ENCODE measurements at places on chromosomes 13 and 19. TPM values are rescaled to one million over a fixed set of nuclear protein-coding genes. Genes with fewer than 3 reads are reported as not detected.

JUNB gene
- 113 TPM for total RNA-seq

MATK gene
- 59.4 TPM for total RNA-seq

EXOC3L2 gene
- not detected for total RNA-seq

KLHL1 gene
- total RNA-seq = 1.3 TPM

SPACA4 gene
- total RNA-seq = not detected

CD33 gene
- total RNA-seq = 2.7 TPM

ZNF274 gene
- total RNA-seq = 26.0 TPM

PCDH20 gene
- total RNA-seq = 11.7 TPM

CPB2 gene
- total RNA-seq = not detected

ZNF99 gene
- total RNA-seq = 0.99 TPM

PEG3 gene
- 178 TPM for total RNA-seq

PTH2 gene
- not detected for total RNA-seq
